ENCODE measurements at places on chromosomes 1 and 21.

GRCh38 chr21:34338226-34338625 is 25.6 kb upstream of the KCNE2 start:
- no peak for DNase-seq

- DNase-seq, result peak; percentile 17
Measured at GRCh38 chr1:11335417-11336056, 62.5 kb downstream of the UBIAD1 start.

DNA sequence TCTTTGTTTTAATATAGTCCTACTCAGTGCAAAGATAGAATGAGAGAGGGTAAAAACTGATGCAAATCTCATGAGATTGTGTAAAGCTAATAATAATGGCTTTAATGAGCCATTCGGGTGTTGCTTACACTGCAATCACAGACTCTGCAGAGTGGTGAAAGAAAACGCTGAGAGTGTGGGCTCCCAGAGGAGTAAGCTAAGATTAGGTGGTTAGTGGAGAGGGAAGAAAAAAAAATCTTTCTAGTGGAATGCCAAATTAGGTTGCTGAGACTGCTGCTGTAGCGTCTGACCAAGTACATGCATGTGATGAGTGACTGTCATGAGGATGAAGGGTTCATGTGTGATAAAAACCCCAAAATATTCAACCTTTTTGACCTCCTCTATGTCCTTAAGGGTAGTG is 645.9 kb upstream of the ADGRL4 start:
- DNase-seq, result no peak

DNA sequence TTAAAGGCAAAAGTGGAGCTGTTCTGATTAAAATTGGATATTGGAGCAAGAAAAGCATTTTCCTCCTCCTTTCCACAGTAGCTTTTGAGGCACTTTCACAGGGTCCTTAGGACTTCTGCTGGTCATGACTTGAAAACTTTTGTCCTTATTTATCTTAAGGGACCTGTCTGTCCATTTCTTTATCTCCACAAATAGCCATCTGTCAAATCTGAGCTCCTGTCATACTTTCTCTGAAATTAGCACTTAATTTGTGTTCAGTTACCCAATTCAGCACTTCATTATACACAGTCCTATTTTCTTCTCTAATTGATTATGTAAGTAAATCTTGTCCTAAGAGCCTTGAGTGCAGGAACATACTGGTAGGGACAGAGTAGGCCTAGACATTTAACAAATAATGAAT is 9.8 kb downstream of the POU2F1 start:
- DNase-seq, result no peak

- DNase-seq, result no peak
Measured at GRCh38 chr1:220878191-220879075, 810 bp upstream of the HLX start.

DNA sequence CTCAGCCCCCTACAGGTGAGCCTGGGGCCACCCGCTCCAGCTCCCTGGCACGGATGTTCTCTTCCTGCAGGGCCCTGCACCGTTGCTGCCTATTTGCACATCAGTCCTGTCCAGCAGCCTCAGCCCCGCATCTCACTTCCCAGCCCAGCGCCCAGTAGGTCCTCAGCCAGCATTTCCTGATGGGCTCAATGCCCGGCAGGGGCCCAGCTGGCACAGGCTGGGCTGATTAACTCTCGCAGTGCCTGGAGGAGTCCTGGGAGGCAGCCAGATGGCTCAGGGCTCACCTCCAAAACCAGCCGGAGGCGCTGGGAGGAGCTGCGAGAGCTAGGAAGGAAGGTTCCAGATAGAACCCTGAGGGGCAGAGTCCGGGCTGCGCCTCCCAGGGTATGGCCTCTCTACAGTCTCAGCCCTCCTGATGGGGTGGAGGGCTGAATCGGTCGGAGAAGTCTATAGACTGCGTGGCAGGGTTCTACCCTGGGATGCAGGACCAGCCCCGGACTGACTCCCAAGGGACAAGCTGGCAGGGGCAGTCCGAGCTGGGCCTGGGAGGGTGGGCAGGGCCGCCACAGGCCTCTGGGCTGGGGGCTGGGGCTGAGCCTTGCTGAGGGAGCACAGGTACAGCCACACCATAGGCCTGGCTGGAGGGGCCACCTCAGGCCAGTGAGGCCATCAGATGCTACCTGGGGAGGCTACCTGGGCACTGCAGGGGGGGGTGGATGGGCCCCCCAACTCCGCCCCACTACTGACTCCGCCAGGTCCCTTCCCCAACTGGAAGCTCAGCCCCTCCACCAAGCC is 19.2 kb upstream of the CLSTN1 start:
- DNase-seq, result no peak

DNA sequence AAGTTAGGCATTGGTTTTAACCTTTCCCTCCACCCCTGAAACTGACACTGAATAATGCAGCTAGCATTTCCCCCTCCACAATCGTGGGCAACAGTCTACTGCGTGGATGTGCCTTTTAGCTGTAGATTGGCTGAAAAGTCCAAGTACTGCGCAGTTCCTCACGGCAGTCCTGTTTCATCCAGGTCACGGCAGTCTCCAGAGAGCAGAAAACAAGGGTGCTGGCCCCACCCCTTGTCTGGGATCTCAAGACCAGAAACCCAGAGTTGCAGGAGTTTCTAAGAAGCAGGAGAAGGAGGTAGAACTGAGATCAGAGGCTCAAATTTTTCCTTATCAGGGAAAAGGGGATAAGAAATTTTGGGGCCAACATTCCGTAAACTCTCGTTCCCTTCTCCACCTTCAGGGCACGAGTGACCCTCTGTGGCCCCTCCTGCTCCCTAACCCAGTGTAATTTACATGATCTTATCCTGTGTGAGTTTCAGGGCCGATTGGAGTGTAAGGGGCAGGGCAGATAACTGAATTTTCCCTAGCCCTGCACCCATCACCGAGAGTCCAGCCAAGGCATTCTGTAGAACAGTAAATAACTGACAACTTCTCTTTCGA is 25.9 kb upstream of the PLA2G2C start:
- DNase-seq, result no peak

DNA sequence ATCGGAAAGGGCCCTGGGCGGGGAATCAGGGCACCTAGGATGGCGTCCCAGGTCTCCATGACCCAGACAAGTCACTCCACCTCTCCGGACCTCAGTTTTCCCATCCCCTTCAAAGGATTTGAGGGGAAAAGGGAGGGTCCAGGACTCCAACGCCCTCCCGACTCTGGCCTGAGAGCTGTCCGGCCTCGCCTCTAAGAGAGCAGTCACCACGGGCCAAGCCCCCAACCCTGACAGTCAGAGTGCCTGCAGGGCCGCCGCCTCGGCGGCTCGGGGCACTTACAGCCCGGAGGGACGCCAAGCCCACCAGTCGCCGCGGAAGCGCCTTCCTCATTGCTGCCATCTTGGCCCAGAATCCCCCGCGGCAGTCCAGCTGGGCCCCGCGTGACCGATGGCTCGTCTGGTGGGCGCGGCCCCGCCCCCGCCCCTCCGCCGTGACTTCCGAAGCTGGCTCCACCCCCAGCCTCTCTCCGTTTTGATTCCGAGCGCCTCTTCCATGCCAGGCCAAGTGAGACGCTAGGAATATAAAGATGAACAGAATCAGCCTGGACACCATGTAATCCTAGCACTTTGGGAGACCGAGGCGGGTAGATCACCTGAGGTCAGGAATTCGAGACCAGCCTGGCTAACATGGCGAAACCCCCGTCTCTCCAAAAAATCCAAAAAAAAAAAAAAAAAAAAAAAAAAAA is at the start of gene HMGCL:
Gene HMGCL, minus strand, starts transcription at position 354 of the 686 bp plus-strand sequence. Its CDS starts 14 bp downstream, at position 340.
- peak; percentile 87 for DNase-seq

- no peak for DNase-seq
Measured at GRCh38 chr21:31142600-31142999, 104.3 kb upstream of the KRTAP19-8 start.

DNA sequence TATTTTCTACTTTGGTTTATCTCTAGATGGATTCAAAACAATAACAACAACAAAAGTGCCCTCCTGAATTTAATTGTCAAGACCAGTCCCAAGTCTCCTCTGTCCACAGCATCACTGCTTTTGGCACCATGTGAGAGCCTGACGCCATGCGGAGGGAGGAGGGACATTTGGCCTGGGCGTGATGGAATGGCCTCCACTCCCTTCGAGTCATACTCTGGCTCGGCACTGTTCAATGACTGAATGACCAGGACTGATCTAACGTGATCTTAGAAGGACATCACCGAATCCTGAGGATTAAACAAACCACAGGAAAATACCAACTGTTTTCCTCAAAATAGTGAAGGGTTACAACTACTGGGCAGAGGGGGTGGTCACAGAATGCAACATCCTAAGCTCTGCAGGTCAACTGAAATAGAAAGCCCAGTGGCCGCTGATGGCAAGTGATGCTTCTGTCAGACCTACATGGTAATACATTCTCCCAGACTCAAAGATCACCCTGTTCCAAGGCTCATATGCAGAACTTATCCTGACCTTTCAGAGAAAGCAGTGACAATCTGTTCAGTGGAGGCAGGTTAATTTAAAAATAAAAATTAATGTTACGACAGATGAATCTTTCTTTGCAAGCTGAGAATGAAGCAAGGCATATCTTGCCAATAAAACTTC is 19.1 kb downstream of the SRSF4 start:
- no peak for DNase-seq

DNA sequence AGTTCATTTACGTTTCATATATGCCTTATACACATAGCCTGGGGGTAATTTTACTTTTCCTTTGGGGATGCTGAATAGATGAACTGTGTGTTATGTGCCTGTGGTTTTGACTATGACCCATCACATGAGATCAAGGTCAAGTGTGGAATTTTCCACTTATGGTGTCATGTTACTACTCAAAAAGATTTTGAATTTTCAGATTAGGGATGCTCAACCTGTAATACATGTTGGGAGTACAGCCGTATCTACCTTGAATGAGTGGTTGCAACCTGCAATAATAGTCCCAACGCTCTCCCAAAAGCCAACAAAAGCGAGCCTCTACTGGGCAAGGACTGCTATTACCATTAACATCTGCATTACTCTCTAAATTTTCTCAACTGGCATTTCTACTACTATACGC is 68.5 kb upstream of the SDC3 start:
- DNase-seq, result no peak

GRCh38 chr1:229363723-229364122 is 20.9 kb upstream of the CCSAP start:
- DNase-seq, result no peak
